ENCODE measurements at places on chromosomes 2 and 18.

DNA sequence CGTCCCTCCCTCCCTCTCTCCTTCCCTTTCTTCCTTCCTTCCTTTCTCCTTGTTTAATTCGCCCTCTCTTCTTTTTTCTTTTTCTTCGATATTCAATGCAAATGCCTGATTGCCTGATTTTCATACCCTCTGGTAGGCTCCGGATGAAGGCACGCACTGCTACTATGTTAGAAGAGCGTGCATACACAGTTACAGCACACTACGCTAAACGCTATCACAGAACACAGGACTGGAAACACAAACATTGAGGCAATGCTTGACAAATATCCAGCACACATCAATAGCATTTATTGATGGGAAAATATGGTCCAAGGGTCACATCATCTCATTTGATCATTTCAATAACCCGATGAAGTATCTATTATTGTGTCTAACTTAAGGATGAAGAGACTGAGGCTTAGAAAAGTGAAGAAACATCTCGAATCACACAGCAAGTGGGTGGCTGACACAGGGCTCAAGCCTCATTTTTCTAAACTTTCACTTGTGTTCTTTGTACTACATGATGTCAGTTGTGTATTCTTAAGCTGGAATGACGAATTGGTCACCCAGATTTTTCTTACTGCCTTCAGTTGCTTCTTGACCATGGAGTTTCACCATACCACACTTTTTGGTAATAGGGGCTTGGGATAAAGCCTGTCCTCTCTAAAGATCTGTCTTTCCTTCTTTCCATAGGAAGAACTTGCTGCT lies 101.8 kb downstream of the TRIB2 start:
- no peak for DNase-seq

GRCh38 chr2:241703032-241703604 lies 1.3 kb downstream of the ING5 start:
- DNase-seq: no peak

- peak; percentile 33 for DNase-seq
Measured at GRCh38 chr2:177553176-177553884, 160.8 kb downstream of the AGPS start.

- peak; percentile 36 for DNase-seq
Measured at GRCh38 chr2:231189571-231190495, 8.6 kb upstream of the ARMC9 start.

DNA sequence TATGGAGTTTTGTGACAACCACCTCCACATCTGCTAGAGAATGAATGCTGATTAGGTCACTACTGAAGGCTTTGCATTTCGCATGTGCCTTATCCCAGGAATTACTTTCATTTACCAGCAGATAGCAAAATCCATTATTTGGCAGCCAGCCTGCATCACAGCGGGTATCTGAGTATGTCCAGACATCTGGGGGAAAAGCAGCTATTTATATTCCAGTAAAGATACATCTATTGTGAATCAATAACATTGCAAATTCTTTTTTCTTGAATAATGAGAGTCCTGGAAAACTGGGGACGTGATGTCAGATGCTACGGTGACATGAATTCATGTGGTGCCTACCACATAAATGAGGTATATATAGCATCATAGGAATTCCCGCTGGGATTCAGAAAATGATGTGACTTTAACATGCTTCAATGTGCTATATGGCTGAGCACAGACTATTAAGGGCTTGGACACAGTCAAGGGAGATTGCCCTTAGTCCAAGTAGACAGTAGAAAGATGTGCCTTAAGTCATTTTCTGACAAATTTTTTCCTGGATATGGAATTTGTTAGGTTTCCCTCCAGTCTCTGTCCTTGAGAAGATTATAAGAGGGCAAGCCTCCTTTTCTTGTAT lies 84.2 kb upstream of the CD302 start:
- DNase-seq: no peak

DNA sequence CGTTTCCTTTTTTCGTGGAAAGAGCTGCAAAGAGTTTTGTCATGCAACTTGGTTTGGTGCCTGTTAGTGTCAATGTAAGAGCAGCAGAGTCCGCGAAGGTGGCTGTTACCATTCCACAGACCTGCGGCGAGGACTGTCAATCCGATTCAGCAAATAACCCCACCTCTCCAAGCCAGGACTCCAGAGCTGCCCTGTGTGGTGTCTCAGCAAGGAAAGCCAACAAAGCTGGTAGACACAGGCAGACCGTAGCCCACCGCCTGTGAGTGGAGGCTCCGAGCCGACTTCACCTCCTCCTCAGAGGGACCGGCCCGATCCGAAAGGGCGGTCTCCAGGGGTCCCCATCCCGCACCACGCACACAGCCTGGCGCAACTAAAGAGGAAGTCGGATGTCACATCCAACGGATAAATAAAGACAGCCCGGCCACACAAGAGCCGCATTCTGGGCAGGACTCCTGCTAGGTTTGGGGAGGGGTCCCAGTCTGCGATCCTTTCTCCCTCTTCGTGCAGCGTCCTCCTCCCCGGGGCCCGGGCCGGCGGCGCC lies 819 bp downstream of the ANKRD44 start:
- no peak for DNase-seq

DNA sequence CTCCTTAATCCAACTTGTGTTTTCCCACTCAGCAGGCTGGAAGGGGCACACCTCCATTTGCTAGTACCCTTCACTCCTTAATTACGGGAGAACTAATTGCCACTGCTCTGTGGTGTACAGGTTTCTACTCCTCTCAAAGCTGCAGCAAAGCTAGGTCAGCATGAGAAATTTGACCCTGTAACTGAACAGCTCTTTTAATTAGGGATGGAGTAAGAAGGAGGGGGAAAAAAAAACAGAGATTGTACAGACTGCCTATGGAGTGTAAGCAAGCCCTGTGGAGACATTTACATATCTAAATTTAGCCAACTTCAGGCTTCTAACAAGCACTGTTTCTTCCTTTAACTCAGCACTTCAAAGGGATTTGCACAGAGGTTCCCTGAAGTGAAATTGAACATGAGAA lies 629.7 kb upstream of the SETBP1 start:
- no peak for DNase-seq

GRCh38 chr2:204437408-204437807 lies 107.9 kb upstream of the PARD3B start:
- no peak for DNase-seq

DNA sequence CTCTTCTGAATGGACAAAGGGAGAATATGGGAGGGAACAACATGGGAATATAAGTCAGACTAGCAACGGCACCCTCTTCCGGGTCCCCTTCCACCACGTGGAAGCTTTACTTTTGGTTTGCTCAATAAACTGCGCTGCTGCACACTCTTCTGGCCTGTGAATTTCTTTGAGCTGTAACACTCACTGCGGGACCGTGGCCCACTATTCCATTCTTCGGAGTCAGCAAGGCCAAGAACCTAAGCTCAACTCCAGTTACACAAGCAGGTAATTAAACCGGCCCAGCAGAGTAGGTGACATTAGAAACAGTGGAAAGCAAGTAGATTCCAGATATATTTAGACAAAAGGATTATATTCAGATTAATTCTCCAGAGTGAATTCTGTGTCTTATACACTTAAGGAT lies 697.4 kb upstream of the NXPH2 start:
- no peak for DNase-seq

- DNase-seq: no peak
Measured at GRCh38 chr18:12416098-12416729, 8.5 kb downstream of the PRELID3A start.

DNA sequence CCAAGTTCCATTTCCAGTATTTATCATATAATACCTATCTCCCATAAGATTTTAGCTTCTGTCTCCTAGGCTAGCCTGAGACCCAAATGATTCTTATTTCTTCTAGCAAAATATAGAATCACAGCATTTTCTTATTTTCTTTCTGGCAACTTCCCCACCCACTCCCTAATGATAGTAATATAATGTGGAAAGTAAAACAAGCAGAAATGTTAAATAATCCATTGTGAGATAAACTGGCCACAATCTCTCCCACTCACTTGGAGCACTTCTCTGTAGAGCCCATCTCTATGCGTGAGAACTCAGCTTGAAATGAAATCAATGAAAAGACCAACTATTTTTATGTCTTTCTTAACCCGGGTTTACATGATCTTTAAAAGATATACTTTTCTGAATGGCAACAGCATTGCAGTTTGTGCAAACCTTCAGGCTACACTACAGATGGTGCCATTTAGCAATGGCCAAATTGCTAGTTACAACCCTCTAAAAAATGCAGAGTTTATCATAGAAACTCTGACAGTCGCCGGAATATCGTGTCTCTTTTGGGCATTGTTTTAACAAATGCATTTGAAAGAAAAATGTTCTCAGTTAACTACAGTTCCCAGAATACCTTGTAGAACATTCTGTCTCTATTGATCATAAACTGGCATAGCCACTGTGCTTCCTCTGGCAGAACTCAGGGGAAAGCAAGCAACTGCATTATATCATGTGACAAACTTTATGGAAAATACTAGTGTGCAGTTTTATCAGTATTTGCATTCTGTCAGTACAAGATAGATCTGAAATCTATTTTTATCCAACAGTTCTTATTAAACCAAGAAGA lies 1407.4 kb upstream of the ZEB2 start:
- peak; percentile 4 for DNase-seq

DNA sequence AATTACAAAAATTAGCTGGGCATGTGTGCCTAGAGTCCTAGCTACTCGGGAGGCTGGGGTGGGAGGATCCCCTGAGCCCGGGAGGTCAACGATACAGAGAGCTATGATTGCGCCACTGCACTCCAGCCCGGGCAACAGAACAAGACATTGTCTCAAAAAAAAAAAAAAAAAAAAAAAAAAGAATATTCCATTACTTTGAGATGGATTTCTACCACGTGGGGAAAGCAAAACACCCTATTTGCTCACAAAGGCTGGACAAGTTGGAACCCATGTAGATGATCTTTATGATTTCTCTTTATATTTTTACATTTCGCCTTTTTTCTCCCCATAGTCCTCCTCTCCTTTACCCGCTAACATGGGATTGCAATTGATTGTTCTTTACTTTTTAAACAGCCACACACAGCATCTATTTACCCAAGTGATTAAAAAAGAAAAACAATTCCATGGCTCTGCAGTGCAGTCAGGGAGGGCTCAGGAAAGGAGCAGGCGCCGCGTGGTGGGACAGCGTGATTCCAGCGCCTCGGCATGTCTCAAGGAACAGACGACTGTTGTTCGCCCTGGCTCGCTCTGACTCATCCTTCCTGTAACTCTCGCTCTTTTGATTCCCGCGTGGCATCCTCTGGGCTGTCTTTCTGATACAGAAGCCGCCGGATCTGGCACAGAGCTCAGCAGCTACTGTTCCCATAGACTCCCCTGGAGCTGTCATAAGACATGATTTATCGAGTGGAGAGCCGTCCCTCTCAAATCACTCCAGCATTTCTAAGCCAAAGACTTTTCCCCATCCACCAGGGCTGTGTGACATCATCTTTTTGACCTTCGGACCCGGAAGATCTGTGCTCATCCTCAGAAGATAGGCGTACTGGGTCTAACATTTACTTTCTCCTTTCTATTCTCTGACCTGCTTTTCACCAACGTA lies 230.4 kb upstream of the AGAP1 start:
- peak; percentile 92 for DNase-seq

GRCh38 chr18:42192251-42193248 lies 237.5 kb downstream of the PIK3C3 start:
- peak; percentile 88 for DNase-seq

- DNase-seq: no peak
Measured at GRCh38 chr18:32771871-32772580, 797 bp downstream of the KLHL14 start.

DNA sequence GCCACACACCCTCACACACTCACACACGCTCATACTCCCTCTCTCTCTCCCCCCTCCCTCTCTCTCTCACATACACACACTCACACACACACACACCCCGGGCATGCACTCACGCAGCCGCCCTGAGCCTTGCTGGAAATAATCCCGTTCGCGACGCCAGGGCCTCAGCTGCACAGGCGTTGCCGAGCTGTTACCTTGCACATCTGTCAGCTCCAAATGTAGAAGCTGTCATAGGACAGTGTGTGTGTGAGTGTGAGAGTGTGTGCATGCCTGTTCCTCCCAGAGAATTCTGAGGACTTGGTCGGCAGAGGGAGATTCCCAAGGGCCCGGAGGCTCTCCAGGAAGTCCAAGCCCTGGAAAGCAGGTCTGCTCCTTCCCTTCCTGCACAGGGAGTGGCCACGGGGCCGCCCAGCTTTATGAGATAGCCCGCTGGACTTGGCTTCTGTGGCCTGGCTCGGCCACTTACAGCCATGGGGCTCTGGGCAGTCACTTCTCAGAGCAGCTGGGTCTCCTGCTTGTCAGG lies 8.6 kb downstream of the SPR start:
- DNase-seq: peak; percentile 47

GRCh38 chr2:111176388-111176787 lies 55.7 kb downstream of the BCL2L11 start:
- no peak for DNase-seq

DNA sequence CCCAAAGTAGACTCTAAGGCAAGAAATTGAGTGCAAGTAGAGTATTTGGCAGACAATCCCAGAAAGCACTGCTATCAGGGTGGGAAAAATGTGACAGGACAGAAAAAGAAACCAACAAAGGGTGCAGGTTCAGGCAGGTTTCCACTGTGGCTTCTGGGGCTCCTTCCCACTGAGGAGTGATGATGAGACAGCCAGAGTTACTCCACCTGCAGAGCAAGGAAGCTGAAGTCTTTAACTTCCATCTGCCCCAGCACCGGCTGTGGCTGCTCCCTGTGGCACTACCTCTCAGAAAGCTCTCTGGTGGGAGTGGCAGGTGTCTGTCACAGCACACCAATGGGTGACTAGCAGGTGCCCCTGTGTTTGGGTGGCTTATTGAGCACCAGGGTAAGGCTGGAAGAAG lies 37.6 kb upstream of the ACKR3 start:
- DNase-seq: no peak
